ENCODE measurements at places on chromosomes 1 and 21. TPM values are rescaled to one million over a fixed set of nuclear protein-coding genes. Genes with fewer than 3 reads are reported as not detected.

HSPA6 gene
- total RNA-seq, result 1.9 TPM

RGL1 gene
- 2.7 TPM for total RNA-seq

TFF3 gene
- not detected for total RNA-seq

EVA1C gene
- total RNA-seq, result 1.4 TPM

- no peak for DNase-seq
- H3K4me1 ChIP-seq, result no peaks in the 10 kb centered on the region
- H3K4me3 ChIP-seq, result no peak overlapping the region
- no peak overlapping the region for H3K27ac ChIP-seq
- H3K36me3 ChIP-seq, result no peaks in the 10 kb centered on the region
- H3K27me3 ChIP-seq, result peaks cover 14% of the 10 kb centered on the region
These were observed 176.4 kb downstream of the ZNF281 start for GRCh38 chr1:200233393-200233792.

ATF3 gene
- total RNA-seq, result 11.1 TPM

DNA sequence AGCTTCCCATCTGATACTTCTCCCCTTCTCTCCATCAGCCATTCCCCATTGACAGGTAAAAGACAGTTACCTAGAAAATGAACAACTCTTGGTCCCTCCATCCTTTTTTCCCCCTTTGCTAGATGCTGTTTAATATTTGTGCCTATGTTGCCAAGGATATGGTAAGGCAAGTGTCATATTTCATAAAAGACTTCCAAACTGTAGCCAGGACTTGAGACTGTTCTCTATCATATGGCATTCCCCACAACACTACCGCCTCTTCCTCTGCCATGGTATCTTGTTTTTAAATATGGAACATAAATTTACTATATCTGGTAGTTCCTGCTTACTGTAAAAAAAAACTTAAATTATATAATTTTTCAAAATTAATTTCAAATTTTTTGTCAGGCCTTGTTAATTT lies 97.2 kb downstream of the PHTF1 start:
- DNase-seq, result no peak
- no peaks in the 10 kb centered on the region for H3K36me3 ChIP-seq
- no peaks in the 10 kb centered on the region for H3K4me1 ChIP-seq

C8A gene
- not detected for total RNA-seq

DNA sequence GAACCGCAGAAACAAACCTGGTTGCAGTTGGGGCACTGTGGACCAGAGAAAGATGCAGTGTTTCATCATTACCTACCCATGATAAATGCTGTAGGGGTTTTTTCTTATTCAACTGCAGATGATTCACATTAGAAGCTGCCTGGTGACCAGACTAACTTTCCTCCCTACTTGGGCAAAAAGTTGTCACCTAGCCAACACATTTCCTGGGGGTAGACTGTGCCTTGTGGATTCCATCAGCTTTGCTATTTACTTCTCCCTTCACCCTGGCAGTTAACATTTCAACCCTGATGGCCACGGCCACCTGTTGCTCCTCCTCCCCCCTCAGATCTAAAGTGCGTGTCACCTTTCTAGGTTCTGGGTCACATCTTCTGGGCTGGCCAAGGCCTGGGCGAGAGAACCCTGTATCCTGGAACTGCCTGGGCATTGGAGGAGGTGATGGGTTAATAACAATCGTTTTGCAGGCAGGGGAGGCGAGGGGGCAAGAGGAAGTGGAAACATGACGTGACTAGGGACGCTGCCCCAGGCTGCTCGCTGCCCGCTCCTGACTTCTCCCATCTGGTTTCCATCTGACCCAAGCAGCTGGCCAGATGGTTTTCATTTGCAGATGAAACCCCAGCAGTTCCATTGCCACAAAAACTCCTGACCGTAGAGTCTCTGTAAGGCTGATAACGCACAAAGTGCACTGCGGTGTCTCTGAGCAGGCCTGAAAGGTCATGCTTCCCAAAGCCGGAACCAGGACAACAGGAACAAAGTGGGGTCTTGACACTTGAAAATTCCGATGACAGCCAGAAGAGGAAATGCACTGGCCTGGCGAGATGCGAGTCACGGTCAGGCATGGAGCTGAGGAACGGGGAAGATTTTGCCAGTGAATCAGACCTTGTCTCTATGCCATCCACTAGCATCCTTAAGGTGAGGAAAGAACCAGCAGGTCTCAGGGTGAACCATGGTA lies 36.6 kb downstream of the CAPZB start:
- peaks cover 15% of the 10 kb centered on the region for H3K36me3 ChIP-seq
- H3K27me3 ChIP-seq, result no peaks in the 10 kb centered on the region
- no peak overlapping the region for H3K4me3 ChIP-seq
- H3K27ac ChIP-seq, result no peak overlapping the region
- DNase-seq, result no peak

All from Calu3 (cell line).